ENCODE measurements at places on chromosomes 12 and 14. TPM values are rescaled to one million over a fixed set of nuclear protein-coding genes. Genes with fewer than 3 reads are reported as not detected.

DNA sequence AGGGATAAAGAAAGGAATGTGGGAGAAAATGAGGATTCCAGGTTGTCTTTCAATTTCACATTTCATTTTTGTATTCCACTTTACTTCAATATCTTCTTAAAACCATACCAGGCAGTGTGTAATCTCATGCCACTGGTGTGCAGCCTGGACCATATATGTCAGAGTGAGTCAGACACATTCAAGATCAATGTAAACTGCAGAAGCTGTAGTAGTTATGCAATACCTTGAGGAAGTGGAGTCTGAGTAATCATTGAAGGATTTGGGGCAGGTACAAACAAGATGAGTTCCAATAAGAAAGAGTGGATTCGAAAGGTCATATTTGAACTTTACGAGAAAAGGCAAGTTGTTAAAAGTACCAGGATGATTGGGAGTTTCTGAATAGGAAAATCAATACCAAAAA is 14.1 kb downstream of the PLCZ1 start:
- DNase-seq: peak; percentile 31

The SLC6A12 gene
- total RNA-seq: 1.8 TPM

DNA sequence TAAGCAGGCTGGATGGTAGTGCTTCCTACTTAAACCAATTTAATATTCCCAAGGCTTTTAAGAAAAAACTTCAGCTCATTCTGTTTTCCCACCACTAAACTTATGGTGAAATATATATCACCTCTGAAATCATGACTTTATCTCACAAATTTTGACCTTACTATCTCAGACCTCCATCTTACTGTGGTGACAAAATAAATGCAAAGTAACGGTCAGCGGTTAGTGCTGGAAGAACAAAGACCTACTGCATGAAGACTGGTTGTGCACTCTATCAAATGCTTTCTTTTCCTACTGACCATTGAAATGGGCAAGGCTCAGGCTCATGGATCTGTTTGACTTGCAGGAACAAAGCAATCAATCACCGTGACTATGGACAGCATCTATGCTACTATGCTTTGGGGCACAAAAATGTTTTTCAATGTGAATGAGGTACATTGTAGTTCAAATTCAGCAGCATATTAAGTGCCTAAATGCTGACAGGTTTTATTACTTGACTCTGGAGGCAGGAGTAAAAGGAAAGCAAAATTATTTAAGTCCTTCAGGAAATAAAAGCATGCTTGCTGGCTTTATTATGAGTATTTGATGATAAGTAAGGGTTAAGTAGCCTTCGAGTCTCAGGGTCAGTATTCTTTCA is 43.1 kb upstream of the GTF2A1 start:
- DNase-seq: no peak

DNA sequence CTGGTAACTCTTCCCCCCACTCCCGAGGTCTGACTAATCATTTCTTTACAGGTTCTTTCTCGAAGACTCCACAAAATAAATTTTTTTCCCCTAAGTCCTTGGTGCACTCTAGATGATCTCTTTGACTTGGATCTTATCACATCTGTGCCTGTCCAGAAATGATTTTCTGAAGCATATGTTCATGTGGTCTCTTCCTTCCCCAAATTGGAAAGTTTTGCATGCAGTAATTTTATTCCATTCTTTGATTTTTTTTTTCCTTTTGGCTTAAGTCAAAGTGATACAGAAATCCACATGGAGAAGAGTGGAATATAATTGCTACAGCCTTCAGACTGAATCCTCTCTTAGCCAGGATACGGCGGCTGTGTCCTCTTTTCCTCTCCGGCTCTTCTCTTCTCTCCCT is 213.3 kb downstream of the BMP4 start:
- no peak for DNase-seq

The DAO gene
- not detected for total RNA-seq

DNA sequence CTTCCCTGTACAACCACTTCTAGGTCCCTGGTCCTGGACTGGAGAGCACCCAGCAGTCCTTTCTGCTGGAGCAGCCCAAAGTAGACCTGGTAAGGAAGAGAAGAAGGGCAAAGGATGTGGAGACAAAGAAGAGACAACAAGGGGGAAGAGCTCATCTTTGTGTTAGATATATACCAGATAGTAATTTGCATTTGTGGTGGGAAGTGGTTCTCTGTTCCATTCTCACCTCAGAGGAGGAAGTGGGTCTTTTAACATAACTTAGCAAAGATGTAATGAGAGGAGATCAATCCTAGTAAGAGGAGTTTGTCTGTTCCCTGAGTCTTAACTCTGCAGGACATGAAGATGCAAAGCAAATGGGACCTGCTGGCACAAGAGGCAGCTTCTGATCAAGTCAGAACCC is 8.0 kb downstream of the CCDC198 start:
- DNase-seq: no peak

- no peak for DNase-seq
Observed at GRCh38 chr12:49292729-49293055, 2.3 kb upstream of the PRPH start.

The MPHOSPH9 gene
- total RNA-seq: 69.5 TPM

DNA sequence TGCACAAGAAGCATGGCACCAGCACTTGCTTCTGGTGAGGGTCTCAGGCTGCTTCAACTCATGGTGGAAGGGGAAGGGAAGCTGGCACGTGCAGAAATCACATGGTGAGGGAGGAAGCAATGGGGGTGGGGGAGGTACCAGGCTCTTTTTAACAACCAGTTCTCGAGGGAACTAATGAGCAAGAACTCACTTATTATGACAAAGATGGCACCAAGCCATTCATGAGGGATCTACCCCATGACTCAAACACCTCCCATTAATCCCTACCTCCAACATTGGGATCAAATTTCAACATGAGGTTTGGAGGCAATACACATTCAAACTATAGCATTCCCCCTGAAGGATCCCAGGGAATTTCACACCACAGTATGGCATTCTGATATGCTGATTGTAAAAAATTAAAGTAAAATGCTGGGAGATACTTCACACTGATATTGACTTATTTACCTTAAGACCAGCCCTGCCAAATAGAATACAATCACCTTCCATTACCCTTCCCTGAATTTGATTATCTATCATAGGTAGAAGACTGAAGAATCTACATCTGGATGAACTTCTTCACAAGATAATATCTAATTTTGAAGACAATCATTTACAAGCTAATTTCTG is 201.7 kb upstream of the PLXNC1 start:
- DNase-seq: no peak

DNA sequence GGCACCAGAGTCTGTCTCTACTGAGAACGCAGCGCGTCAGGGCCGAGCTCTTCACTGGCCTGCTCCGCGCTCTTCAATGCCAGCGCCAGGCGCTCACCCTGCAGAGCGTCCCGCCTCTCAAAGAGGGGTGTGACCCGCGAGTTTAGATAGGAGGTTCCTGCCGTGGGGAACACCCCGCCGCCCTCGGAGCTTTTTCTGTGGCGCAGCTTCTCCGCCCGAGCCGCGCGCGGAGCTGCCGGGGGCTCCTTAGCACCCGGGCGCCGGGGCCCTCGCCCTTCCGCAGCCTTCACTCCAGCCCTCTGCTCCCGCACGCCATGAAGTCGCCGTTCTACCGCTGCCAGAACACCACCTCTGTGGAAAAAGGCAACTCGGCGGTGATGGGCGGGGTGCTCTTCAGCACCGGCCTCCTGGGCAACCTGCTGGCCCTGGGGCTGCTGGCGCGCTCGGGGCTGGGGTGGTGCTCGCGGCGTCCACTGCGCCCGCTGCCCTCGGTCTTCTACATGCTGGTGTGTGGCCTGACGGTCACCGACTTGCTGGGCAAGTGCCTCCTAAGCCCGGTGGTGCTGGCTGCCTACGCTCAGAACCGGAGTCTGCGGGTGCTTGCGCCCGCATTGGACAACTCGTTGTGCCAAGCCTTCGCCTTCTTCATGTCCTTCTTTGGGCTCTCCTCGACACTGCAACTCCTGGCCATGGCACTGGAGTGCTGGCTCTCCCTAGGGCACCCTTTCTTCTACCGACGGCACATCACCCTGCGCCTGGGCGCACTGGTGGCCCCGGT is at the start of gene PTGDR:
Gene PTGDR, plus strand, starts transcription at position 198 of the 778 bp plus-strand sequence. Its CDS starts 117 bp downstream, at position 315.
- DNase-seq: no peak

GRCh38 chr12:128365651-128366231 is 98.8 kb downstream of the TMEM132C start:
- DNase-seq: no peak

DNA sequence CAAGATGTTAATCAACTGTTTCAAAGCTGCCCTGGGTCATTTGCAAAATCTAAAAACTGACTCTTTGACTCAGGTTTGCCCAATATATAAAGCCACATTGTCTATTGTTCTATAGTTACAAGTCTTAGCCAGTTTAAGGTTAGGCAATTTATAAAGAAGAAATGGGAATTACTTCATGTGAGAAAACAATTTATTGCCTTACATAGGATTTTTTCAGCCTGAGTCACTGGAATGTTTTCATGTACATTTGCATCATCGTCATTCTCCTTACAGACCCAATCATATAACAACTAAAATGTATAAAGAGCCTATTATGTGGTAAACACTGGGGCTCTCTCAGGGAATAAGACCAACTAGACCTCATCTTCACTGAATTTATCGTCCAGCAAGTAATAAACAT is 100.3 kb upstream of the PLEKHG7 start:
- DNase-seq: peak; percentile 16

GRCh38 chr14:90545966-90546751 is 149.3 kb downstream of the CALM1 start:
- DNase-seq: no peak

The EML1 gene
- 4.7 TPM for total RNA-seq

The LRRC43 gene
- not detected for total RNA-seq

- DNase-seq: no peak
Observed at GRCh38 chr14:59591641-59592370, 15.2 kb upstream of the CCDC175 start.

DNA sequence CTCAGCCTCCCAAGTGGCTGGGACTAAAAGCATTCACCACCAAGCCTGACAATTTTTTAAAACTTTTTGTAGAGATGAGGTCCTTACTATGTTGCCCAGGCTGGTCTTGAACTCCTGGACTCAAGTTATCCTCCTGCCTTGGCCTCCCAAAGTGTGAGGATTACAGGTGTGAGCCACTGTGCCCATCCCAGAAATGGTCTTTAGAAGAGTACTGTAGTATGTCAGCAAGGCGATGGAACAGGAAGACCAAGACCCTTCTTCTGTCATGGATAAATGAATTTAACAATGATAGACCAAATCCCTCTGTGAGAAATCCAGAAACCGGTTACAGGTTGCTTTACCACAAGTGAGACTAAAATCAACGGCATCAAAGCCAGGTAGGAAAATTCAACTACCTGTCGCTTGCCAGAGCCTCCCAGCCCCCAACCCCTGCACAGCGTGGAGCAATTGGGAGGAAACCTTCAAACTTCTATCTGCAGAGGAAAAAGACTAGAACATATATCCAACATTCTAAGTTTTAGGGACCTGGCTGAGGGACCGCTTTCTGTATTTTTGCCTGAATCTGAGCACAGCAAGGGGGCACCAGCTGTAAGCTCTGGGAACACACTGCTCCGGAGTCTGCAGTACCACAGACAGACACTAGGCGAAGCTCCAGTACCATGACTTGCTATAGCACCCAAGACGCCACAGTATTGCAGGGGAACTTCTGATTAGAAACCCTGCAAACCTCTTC is 51.3 kb downstream of the CPSF6 start:
- DNase-seq: peak; percentile 88

DNA sequence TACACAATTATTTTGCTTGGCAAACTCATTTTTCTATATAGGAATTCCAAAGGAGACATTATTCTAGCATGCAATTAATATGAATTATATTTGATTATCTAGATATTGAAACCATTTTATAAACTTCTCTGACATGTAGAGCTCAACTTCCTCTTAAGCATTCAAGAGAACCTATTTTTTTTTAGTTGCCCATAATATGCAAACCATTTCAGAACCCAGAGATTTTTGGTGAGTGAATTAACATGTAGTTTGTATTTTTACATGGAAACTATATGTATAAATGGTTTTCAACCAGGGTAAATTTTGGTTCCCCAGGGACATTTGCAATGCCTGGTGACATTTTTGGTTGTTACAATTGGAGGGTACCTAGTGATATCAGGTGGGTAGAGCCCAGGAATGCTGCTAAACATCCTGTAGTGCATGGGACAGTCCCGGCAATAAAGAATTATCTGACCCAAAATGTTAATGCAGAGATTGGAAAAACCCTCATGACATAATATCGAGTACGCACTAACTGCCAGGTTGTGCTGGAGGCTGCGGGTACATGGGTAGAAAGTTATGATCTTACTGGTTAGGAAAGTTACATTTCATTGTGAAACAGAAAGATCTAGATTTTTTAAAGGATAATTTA is 338.9 kb upstream of the GARIN2 start:
- no peak for DNase-seq

DNA sequence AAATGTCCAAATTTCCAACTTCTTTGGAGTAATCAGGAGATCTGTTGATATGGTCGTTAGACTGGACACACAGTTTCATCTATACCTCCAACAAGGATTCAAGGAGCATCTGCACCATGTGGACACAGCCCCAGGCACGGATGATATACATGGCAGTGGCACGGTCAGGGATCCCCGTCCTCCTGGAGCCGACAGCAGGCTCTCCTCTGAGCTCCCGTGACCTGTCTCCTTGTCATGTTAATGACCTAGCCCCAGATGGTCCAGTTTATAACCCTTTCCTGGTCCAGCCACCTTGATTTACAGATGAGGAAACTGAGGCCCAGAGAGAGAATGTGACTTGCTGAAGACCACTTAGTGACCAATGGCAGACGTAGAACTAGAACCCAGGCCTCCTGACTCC is 16.5 kb upstream of the SERPINA4 start:
- no peak for DNase-seq

DNA sequence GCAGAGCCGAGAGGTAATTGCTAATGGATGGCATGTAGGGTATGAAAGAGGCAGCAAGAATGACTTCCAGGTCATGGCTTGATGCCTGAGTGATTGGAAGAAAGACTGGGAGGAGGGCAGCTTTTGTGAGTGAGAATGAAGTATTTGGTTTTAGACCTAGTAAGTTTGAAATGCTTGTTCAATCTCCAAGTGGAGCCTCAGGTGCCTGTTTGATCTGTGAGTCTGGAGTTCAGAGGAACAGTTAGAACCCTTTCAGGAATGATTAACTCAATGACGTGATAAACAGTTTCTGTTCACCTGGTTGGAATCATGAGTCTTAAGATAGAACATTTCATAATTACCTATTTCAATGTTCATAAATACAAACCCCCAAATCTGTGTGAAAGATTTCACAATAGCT is 10.4 kb downstream of the KCNJ8 start:
- no peak for DNase-seq

DNA sequence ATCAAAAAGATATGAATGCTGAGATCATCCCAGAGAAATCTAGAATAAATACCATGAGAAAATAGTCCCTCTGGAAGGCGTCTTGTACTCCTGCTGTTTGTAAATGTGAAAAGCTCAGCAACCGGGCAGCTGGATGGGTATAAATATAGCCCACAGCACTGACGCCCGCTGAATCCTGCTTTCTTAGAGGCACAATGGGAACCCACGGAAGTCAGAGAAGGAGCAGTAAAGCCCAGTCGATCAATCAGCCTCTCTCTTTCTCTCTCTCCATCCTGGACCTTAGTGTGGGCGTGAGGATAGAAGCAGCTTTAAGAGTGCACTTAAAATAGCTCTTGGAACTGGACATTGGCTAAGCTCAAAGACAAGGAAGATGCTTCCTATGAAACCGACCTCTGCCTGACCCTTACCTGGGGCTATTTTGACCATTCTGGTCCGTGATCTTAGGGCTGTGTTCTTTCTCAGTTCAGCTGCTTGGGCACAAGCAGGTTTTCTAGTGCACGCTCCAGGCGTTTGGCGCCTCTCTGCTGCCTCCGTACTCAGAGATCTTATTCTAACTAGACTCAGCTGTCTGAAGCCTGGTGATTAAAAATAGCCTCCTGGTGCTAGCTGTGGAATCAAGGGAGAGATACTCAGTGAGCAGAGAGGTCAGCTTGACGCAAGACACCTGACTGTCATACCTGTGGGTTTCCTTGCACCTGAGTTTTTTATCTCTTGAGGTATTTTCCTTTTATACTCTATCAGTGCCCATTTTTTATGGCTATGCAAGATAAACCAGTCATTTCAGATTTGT is 144.6 kb downstream of the ETV6 start:
- no peak for DNase-seq
